Heart right ventricle (tissue), 16 donors: ENCODE measurements at places on chromosomes 3 and 15. TPM values are rescaled to one million over a fixed set of nuclear protein-coding genes. Genes with fewer than 3 reads are reported as not detected.

The GUCA1C gene
- total RNA-seq = 4.8 TPM

The ALDH1A2 gene
- 16.3 TPM for total RNA-seq

The CFAP100 gene
- total RNA-seq = not detected

The AGTR1 gene
- total RNA-seq = 1.8 TPM

The TMC3 gene
- not detected for total RNA-seq

The CCRL2 gene
- 1.4 TPM for total RNA-seq

- DNase-seq = peak; percentile 61
Observed at GRCh38 chr15:74620636-74621545, 5.3 kb downstream of the CLK3 start.

DNA sequence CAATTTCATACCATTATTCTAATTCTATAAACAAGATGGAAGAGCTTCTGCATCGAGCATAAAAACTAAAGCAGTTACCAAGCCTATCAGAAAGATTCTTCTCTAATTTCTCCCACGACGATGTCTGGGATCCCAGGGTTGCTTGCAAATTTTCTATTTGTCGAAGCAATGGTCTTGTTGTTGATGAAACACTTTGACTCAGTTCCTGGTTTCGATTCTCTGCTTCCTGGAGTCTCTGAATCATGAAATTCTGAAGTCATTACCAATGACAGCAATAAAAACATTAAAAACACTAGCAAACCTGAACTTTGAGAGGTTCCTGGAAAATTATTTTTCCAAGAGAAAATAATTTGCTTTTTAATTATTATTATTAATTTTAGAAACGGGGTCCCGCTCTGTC, 18.7 kb downstream of the TMF1 start:
- no peak for DNase-seq

- no peak for DNase-seq
Observed at GRCh38 chr15:88187195-88187594, 69.3 kb downstream of the NTRK3 start.

- no peak for DNase-seq
Observed at GRCh38 chr3:22858486-22858885, 344.6 kb upstream of the UBE2E2 start.

DNA sequence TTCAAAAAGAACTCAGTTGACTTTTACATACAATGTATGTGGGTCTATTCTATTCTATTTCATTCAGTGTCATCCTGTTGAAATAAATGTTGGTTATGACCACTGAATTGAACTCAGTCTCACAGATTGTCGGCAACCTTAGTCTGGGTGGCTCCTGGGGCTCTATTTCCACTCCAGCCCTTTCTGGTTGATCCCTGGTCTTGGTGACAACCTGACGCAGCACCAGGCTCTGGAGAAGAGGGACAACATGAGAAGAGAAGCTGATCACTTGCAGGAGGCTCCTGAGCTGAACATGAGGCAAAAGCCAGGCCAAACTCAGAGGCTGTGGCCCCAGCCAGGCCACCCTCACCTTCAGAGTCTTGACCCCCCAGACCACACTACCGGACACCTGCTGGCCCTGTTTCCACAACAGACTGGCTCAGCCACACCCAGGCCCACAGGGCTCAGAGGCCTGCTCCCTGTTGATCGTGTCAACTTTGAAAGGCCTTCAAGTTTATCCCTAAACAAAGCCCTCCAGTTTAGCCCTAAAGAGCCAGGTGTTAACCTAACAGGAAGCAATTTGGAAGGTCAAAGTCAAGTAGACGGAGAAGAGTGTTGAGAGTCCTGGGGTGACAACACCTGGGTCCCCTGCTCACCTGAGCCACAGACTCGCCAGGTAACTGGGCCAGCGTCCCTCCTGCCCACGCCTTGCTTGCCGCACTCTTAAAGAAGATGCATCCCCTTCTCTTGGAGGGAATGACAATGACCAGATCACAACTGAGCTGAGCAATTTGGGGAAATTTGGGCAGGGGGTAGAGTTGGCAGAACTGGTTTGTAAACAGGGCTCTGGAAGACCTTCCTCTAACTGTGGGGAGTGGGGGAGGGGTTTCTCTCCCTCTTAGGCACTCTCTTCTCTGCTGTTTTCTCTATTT, 15.4 kb upstream of the MUC20 start:
- no peak for DNase-seq

GRCh38 chr15:51721199-51721960, 16.1 kb downstream of the LYSMD2 start:
- no peak for DNase-seq

DNA sequence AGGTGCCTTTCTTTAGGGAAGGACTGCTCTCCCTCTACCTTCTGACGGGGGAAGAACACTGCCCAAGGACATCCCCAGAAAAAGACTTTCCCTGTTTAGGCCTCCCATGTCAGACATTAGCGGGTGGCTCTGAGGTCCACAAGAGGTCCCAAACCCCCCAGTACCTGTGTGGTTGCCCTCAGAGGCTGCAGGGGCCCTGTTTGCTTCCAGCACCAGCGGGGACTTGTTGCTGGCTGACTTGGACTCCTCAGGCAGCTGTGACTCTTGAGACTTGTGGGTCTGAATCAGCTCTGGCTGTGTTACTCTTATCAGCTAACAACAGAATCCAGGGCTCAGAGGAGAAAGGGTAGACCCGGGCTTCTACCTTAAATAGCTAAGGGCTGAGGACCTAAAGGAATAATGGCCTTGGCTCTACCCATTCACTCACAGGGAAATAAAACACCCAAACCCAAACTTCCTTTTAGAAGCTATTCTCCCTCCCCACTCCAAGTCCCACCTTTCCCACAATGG, 39.2 kb downstream of the SEMA3G start:
- DNase-seq = no peak

DNA sequence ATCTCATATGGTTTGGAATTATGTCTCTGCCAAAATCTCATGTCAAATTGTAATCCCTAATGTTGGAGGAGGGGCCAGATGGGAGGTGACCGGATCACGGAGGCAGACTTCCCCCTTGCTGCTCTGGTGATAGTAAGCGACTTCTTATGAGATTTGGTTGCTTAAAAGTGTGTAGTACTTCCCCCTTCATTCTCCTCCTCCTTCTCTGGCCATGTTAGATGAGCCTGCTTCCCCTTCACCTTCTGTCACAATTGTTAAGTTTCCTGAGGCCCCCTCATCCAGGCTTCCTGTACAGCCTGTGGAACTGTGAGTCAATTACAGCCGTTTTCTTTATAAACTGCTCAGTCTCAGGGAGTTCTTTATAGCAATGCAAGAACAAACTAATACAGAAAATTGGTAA, 51.1 kb downstream of the NEDD4 start:
- DNase-seq = no peak

- DNase-seq = no peak
Observed at GRCh38 chr15:99504823-99505551, 60.8 kb upstream of the MEF2A start.

- no peak for DNase-seq
Observed at GRCh38 chr15:51936105-51936478, 35.5 kb downstream of the LEO1 start.

GRCh38 chr3:27533718-27534573, 49.8 kb upstream of the SLC4A7 start:
- DNase-seq = peak; percentile 40

- DNase-seq = no peak
Observed at GRCh38 chr3:138908846-138909245, 38.1 kb downstream of the FOXL2 start.

DNA sequence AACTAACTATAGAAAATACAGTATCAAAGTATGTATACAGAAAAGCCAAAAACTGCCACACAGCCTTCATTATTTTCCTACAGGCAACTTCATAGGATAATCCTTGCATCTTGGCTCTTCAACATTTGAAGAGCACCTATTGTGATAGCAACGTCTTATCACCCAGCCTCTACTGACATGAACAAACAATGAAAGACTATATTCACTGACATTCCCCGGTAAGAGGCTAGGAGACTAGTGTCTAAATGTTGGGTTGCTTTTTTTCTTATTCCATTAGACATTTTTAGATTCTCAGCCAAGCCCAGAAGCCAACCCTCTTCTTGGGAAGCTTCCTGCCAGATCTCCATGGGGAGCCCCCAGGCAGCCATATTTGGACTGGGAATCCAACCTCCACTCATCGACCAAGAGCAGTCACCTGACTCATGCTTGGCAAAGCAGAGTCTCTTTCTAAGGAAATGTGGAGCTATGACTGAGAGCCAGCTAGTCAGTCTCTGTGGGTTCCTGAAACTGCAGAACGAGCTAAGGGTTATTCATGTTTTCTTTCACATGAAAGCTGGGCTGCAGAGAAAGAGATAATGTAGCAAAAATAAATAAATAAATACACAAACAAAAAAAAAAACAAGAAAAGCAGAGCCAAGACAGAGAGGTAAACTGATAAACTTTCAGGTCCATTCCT, 227.5 kb downstream of the MAGI1 start:
- DNase-seq = peak; percentile 51
